Stimulated activated CD8-positive, alpha-beta memory T cell treated with anti-CD3 and anti-CD28 coated beads, Interleukin-4, amount 100 ng/mL, for 1 hour (primary cell): ENCODE measurements at places on chromosomes 12 and 14.

GRCh38 chr12:96985515-96986362 lies 78.7 kb downstream of the NEDD1 start:
- DNase-seq: no peak

DNA sequence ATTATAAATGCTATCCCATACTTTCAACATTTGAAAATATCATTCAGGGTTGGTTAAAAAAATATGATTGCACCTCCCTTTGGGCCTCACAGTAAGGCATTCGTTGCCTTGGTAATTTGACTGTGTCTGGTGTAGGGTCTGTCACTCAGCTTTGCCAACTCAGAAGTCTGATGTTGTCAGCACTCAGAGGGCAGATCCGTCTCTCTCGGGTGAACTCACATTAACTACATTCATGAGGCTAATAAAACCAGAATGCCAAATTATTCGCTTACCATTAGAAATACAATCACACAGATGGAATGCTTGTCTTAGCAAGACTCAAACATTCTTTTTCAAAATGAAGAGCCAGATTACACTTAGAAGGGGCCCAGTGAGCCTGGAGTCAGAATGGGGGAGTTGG lies 53.0 kb downstream of the NPAS3 start:
- DNase-seq: no peak

- no peak for DNase-seq
These were observed 37.7 kb upstream of the MYBPC1 start for GRCh38 chr12:101557094-101557493.

- DNase-seq: no peak
These were observed 233.8 kb downstream of the SSPN start for GRCh38 chr12:26429070-26429691.

- no peak for DNase-seq
These were observed 37.4 kb downstream of the HSP90AA1 start for GRCh38 chr14:102049258-102050025.

DNA sequence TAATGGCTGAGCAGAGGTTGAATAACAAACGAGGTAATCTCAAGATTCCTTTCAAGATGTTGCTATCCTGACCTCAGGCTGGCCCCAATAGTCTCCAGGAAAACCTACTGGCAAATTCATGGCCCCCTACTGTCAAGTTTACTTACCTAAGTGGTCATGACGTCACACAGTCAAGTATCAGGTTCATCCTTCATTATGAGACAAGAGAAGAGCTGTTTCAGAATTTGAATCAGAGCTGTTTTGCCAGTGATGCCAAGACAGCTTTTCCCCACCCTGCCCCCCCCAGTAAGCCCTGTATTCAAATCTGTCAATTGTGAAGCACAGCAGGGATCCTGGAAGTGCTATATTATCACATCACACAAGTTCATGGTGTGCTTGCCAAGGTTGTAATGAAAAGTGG lies 509.6 kb downstream of the NOVA1 start:
- no peak for DNase-seq

DNA sequence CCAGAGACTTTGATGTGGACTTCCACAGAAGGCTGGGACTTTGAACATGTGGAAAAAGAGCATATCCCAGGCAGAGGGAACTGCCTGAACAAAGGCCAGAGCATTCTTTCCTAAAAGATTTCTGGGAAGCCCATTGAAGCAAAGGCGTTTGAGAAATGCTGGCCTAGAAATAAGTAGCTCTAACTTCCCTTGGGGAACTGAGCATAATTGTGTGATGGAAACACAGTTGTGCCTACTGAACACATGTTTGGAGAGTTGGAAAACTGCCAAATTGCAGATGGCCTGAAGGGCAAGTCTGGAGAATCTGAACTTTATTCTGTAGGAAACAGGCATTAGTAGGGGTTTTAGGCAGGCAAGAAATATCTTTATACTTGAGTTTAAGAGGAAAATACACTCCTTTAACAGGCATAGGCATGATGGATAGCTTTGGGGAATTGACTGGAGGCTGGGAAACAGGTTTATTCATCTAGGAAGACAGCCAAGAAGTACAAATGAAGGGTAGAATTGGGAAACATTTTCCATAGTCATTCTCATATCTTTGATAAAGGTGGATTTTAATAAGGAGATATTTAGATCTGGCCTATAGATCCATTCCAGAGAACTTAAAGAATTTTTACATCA lies 134.1 kb downstream of the TPH2 start:
- DNase-seq: no peak

- no peak for DNase-seq
These were observed 80.8 kb upstream of the ACTN1 start for GRCh38 chr14:69059658-69060623.

DNA sequence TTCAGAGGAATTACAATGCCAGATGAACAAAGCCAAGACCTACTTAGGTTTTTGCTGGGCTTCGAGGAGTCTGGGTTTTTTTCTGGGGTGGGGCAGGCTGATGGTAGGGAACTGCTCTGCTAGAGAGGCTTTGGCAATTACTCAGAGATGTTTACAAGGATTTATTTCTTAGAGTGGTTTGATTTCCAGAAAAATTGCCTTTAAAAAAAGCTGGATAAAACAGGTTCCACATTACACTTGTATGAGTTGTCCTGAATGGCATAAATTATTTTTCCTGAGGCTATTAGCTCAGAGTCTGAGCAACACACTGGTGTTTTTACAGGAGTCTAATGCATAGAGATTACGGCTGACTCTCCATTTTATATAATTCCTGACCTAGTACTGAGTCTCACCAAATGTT lies 118.5 kb upstream of the FRMD6 start:
- no peak for DNase-seq

- DNase-seq: no peak
These were observed 25.0 kb downstream of the GALNT8 start for GRCh38 chr12:4745249-4745648.

GRCh38 chr14:28406196-28406595 lies 360.4 kb upstream of the FOXG1 start:
- DNase-seq: no peak

DNA sequence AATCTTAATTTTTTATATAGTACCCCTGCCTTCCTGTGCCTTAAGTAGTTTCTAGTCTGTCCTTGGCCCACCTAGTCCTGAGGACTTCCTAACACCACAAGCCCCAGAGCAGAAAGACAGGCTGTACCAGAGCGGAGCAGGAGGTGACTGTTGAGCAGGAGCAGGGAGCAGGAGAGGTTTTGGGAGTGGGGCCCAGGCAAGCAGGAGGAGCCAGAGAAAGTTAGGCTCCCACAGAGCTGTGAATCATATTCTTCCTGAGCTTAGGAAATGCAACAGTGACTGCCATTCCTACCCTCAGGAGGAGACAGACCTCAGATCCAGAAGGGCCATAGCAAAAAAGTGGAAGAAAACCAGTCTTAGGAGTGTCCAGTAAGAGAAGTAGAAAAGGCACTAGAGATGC lies 28.3 kb upstream of the COL2A1 start:
- no peak for DNase-seq

DNA sequence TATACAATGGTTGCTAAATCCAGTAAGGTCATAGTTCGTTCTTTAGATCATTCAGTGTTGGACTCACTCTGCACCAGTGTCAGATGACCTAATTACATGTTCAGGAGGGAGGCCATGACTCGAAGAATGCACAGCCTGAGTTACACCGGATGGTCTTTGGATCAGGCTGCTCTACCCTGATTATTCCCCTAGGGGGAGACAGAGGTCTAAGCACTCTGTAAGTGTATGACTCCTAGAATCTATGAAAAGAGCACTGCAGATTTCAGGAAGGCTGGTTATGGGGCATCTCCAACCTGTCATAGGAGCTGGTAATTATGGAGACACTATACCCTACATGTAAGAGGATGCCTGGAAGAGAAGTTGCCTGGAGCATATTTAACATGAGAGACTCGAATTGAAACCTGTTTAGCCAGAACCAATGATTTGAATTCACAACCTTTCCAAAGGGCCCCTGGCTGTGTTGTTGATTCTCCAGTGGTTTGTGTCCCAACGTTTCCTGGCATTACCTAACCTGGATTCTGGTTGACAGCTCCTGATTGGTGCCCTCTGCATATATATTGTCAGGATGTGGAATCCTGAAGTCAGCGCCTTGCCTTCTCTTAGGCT lies at the start of gene MUCL1:
TSS of gene MUCL1 (plus strand) at position 584 of the 606 bp plus-strand sequence. CDS start 67 bp downstream, outside the sequence.
- peak; percentile 41 for DNase-seq

- no peak for DNase-seq
These were observed 375.7 kb downstream of the ZFP36L1 start for GRCh38 chr14:68417009-68417650.

GRCh38 chr12:26744697-26745440 lies 88.1 kb downstream of the ITPR2 start:
- DNase-seq: no peak

DNA sequence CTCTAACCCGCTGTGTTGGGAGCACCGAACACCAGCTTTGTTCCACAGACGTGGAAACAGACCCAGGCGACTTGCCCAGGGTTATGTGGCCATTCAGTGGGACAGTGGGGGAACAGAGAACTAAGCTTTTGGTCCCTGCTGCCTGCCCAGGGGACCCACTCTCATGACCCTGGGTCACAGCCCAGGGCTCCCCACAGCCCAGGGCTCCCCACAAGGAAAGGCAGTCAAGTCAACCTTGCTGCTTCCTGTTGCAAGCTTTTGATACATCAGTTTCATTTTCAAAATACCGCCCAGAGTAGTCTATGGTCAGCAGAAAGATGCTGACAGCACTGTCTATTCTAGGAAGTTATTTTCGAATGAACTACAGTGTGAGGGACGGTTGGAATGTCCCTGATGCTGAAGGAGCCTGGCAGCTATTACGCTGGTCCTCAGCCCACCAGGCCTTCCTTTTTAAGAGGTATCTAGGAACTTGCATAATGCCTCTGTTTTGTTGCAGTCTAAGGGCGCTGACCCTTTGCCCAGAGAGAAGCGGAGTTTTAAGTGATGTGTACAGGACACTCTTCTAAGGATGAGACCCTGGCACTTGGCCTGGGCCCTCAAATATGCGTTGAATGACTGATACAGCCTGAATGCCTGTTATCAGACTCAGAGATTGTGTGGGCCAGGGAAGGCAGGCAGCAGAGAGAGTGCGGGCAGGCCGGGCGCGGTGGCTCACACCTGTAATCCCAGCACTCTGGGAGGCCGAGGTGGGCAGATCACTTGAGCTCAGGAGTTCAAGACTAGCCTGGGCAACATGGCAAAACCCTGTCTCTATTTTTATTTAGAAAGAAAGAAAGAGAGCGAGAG lies 12.6 kb upstream of the TTC7B start:
- no peak for DNase-seq

DNA sequence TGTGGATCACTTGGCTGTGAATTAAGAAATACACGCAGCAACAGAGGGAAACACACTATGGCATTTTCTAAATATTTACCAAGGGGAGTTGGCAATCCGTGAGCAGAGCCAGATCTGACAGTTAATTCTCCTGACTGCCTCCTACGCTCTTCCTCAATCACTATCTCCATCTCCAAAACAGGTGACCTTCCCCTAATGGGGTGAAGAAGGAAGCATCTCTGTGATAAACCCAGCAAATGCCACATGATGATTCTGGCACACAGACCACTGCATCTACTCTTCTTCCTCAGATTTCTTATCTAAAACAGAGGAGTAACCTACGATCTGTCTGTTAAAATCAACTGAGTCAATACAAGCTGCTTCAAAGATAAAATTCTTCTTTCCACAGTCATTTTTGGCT lies 4.4 kb downstream of the SPTB start:
- DNase-seq: no peak

DNA sequence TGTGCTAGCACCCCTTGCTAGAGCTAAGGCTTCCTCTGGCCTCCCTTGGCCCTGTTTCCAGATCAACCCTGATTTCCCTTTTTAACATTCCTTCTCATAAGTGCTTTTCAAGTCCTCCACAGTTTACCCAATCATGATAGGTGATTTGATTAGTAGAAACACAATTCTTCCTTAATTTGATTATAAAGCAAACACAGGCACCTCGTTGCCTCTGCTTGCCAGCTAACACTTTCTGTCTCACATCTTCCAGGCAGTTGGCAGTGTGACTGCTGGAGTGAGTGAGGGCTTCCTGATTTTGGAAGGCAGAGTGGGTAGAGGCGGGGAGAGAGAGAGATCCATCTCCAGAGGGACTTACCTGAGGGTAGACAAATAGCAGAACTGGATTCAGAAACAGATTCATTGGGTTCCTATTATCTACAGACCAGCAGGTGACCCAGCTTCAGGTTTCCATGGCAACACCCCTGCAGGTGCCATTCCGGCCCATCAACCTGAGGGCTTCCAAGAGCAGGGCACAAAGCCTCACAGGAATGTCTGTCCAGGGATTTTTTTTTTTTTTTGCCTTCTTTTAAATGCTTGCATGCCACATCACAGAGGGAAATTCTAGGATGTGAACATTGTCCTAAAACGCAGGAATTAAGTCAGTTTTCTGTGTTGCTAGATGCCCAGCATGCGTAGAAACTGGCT lies 77.7 kb downstream of the PLXNC1 start:
- DNase-seq: no peak

GRCh38 chr14:77040741-77041653 lies 12.5 kb upstream of the IRF2BPL start:
- DNase-seq: no peak

GRCh38 chr14:63423889-63424288 lies 105.2 kb upstream of the GPHB5 start:
- DNase-seq: no peak

GRCh38 chr12:105852951-105853350 lies 285.8 kb downstream of the NUAK1 start:
- DNase-seq: no peak

DNA sequence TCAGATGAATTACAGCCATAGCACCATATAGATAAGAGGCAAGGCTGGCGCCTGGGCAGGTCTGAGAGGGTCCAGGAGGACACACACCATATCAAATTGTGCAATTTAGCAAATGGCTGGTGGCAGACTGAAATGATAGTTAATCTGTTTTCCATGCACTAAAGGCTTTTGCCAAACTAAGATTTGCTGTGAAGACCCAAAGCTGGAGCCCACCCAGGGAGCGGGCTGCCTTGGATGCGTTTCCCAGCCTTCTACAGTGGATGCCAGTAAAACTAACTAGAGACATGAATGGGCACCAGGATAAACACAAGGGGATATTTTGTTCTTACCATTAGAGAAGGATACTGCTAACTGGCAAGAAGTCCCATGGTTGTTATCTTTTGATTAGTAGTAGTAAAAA lies 475.1 kb downstream of the DPF3 start:
- DNase-seq: no peak

DNA sequence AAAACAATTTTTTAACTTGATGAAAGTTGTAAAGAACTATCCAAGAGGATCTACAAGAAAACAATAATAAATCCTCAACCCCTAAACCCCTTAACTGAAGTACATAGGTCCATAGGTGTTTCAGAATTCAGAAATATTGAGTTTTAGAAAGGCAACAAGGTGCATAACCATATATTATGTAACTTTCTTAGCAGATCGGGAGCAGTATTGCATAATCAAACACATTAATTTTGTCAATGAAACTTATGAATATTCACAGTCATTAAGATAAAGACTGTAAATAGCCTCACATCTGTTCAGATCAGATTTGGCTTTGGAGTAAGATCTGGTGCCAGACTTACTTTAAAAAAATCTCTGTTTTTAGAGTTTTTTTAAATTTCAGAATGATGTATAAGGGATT lies 647.1 kb upstream of the FLRT2 start:
- DNase-seq: no peak

DNA sequence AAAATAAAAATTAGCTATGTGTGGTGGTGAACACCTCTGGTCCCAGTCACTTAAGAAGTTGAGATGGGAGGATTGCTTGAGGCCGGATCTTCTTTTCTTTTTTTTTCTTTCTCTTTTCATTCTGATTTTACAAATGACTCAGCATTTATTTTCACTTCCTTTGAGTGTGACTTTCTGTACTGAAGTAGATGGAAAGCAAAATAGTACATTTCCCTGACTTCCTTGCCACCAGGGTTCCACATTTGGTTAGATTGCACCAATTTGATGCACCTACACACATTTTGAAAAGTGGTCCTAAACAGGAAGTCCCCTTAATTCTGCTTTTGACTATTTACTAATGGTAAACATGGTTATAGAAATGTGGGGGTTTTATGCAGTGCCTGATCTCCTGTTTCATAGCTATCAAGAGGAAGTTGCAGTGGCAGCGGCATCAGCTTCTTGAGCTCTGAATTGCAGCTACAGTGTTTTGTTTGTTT lies 13.0 kb upstream of the LEMD3 start:
- DNase-seq: no peak
